ENCODE measurements at places on chromosomes 13 and 19. TPM values are rescaled to one million over a fixed set of nuclear protein-coding genes. Genes with fewer than 3 reads are reported as not detected.

- DNase-seq: peak; percentile 79
Observed at GRCh38 chr19:10566658-10567410, 1.0 kb upstream of the KRI1 start.

The NFILZ gene
- not detected for total RNA-seq

DNA sequence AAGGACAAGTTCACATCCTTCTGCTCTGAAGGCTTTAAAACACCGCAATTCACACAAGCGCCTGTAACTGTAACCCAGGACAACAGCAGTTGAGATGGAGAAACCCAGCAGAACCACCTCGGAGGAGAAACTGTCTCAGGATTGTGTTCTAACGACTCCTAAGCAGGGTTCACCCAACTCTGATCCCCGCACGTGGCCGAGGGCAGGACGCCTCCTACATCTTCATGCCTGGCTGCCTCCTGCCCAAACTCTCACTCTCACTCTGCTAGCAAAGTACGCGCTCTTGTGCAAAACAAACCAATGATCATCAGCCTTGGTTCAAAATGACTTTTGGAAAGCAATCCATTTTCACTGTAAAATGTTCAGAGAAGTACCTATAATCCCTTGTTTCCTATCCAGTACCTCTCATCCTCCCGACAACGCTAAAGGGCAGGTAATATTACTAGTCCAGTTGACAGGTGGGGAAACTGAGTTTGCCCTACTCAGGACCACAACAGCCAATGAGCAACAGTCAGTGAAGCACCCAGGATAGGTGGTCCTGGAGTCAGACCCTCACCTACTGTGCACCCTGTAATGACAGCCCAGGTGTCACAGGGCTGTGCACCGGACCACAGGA lies 25.6 kb downstream of the EPS15L1 start:
- no peak for DNase-seq

GRCh38 chr19:18440936-18441803 lies 3.2 kb upstream of the ISYNA1 start:
- no peak for DNase-seq

The GGN gene
- 1.4 TPM for total RNA-seq

The STK11 gene
- 86.3 TPM for total RNA-seq

GRCh38 chr19:18339723-18340122 lies 675 bp upstream of the PGPEP1 start:
- DNase-seq: no peak

GRCh38 chr13:76758738-76759137 lies 127.5 kb downstream of the KCTD12 start:
- no peak for DNase-seq

- no peak for DNase-seq
Observed at GRCh38 chr13:104473936-104474335, 1407.7 kb upstream of the SLC10A2 start.

The CARM1 gene
- total RNA-seq: 85.0 TPM

The SIGLECL1 gene
- not detected for total RNA-seq

DNA sequence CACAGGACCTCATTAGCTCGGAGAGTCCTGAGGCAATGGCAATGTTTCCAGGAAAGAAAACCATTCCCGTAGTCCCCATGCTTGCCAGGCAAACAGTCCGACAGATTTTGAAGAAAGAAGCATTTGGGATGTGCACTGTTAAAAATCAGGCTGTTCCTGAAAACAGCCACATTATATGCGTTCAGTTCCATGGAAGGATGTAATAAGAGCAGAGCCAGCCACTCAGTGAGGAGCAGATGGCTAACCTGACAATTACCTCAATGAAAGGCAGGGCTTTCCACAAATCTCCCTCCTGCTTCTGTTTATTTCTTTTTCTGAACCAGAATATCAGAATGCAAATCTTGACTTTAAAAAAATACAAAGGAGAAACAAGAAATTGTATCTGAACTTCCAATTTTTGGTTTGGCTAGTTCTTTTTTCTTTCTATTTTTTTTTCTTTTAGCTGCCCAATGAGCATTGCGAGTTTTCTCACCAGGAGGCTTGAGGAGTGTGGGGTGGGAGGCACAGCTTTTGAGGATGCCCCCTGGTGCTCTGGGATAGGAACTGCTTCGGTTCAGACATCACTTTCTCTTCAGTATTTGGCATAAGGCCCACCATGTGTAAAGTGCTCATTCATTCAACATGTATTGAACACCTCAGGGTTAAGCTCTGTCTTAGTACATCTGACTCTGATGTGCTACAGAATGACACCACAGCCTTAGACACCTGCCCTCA lies 124.2 kb downstream of the TBC1D4 start:
- DNase-seq: peak; percentile 62

DNA sequence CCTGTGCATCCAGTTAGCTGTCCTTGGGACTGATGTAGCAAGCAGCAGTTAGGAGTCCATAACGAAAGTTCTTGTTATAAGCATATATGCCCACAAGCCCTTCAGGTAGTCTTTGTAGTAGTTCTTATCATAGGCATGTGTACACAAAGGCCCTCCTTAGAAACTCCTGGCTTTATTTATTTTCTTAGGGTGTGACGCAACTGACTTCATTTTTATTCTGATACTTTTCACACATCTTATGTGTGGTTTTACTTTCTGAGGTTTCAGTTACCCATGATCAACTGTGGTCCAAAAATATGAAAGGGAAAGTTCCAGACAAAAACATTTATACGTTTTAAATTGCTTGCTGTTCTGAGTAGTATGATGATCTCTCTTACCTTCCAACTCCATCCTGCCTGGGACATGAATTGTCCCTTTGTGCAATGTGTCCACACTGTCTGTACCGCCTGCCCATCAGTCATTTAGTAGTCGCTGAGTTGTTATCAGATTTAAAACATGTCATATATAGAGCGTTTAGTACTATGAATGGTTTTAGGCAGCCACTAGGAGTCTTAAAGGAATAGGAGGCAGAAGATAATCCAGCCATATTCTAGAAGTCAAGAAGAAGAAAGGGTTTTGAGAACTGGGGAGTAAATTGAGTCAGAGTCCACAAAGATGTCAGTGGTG lies 19.4 kb downstream of the GPC5 start:
- DNase-seq: no peak

The STXBP2 gene
- total RNA-seq: 132 TPM

GRCh38 chr13:47896111-47896510 lies 105.0 kb downstream of the SUCLA2 start:
- no peak for DNase-seq

DNA sequence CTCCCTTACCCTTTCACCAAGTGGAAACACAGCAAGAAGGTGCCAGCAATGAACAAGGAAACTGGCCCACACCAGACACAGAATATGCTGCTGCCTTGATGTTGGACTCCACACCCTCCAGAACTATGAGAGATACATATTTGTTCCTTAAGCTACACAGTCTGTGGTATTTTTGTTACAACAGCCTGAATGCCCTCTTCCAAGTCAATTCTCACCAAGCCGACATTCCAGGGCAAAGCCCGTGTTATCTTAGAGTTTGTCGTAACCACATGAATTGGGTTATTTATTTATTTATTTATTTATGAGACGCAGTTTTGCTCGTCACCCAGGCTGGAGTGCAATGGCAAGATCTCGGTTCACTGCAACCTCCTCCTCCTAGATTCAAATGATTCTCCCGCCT lies 14.9 kb downstream of the FGF21 start:
- no peak for DNase-seq

GRCh38 chr19:16801600-16802013 lies 27.6 kb upstream of the SIN3B start:
- DNase-seq: no peak

DNA sequence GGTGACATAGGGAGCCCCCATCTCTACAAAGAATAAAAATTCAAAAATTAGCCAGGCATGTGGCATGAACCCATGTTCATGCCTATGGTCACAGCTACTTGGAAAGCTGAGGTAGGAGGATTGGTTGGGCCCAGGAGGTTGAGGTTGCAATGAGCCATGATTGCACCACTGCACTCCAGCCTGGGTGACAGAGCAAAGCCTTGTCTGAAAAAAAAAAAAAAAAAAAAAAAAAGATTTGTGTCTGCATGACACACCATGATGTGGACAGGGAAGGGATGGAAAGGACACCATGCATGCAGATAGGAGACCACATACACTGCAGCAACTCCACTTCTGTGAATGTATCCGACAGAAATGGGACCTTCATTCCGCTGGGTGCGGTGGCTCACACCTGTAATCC lies 34.0 kb upstream of the HOMER3 start:
- DNase-seq: no peak

GRCh38 chr13:48072304-48072703 lies 22.6 kb downstream of the MED4 start:
- no peak for DNase-seq

- DNase-seq: no peak
Observed at GRCh38 chr13:75507027-75508001, 25.3 kb upstream of the TBC1D4 start.

The SHISA7 gene
- not detected for total RNA-seq

The CD70 gene
- total RNA-seq: 31.5 TPM

GRCh38 chr13:100837631-100838030 lies 163.0 kb upstream of the TMTC4 start:
- no peak for DNase-seq

DNA sequence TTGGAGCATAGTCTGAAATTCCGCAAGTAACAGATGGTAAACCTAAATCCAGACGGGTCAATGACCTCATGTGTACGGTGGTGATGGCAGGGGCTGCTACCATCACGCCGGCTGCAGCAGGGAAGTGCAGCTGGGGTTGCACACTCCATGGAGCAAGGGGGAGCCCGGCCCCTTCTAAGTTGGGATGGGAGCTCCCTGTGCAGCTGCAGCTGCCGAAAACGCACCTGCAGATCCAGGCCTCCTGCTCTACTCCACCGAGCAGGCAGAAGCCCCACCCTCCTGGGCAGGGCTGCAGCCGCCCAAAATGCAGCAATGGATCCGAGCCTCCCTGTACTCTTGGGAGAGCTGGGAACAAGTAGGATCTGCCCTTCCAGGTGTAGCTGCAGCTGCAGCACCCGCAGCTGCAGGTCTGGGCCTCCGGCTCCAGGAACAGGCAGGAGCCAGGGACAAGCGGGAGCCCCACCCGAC lies 25.5 kb downstream of the KBTBD6 start:
- DNase-seq: no peak

The RAVER1 gene
- total RNA-seq: 68.3 TPM

DNA sequence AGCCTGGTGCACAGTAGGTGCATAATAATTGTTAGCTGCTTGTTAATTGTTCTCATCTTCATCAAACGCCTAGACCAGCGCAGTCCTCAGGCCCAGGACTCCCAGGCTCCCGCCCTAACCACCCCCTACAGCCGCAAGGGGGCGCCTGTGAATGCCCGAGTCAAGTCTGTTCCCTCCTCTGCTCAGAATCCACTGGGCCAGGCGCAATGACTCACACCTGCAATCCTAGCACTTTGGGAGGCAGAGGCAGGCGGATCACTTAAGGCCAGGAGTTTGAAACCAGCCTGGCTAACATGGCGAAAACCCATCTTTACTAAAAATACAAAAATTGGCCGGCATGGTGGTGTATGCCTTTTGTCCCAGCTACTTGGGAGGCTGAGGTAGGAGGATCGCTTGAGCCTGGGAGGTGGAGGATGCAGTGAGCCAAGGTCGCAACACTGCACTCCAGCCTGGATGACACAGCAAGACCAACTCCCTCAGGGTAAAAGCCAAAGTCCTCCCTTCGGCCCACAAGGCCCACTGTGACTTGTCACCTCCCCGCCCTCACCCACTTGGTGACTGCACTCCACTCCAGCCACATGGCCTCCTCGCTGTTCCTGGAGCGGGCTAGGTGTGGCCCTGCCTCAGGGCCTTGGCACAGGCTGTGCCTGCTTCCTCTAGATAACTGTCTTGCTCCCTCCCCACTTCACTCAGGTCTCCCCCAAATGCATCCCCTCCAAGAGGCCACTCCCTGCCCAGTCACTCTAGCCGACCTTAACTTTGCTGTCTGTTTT lies 9.1 kb downstream of the ZNF653 start:
- peak; percentile 72 for DNase-seq

DNA sequence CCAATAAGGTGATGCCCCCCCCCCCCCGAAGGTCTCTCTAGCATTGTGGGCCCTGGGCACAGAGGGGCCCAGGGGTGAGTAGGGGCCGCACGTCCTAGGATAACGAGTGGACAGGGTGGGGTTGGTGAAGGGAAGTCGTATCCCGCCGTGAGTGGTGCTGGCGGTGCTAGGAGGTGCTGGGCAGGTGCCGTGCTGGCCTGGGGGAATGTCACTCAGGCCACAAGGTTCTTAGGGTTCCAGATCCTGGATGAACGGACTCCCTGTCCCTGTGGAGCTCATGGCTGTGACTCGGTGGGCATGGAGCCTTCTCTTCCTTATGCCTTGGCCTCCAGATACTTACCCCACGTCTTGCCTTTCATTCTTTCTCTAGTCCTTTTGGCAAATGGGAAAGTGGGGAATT lies 157.4 kb upstream of the SOX1 start:
- no peak for DNase-seq

The ZNF442 gene
- 3.1 TPM for total RNA-seq

GRCh38 chr19:50657222-50657669 lies 8.0 kb downstream of the C19orf81 start:
- DNase-seq: no peak

- DNase-seq: no peak
Observed at GRCh38 chr19:49020342-49020741, 3.5 kb upstream of the LHB start.

- DNase-seq: no peak
Observed at GRCh38 chr13:33735276-33735675, 82.7 kb upstream of the RFC3 start.

The POLD1 gene
- 133 TPM for total RNA-seq

GRCh38 chr13:106917024-106917571 lies 349.2 kb upstream of the ARGLU1 start:
- no peak for DNase-seq

The TGFBR3L gene
- 7.4 TPM for total RNA-seq

GRCh38 chr19:18254546-18255503 lies 19.4 kb downstream of the IQCN start:
- DNase-seq: no peak

DNA sequence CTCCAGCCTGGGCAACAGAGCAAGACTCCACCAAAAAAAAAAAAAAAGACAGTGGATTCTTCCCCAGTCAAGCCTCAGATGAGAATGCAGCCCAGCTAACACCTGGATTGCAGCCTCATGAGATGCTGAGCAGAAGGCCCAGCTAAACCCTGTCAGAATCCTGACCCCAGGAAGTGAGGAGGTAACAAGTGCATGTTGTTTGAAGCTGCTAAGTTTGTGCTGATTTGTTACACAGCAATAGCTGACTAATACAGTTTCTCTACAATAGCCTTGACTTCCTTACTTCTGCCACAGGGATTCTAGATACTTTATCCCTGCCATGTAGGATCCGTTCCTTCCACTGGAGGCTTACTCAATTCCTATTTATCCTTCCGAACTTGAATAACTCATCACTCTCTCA lies 20.5 kb downstream of the TMPRSS9 start:
- no peak for DNase-seq

DNA sequence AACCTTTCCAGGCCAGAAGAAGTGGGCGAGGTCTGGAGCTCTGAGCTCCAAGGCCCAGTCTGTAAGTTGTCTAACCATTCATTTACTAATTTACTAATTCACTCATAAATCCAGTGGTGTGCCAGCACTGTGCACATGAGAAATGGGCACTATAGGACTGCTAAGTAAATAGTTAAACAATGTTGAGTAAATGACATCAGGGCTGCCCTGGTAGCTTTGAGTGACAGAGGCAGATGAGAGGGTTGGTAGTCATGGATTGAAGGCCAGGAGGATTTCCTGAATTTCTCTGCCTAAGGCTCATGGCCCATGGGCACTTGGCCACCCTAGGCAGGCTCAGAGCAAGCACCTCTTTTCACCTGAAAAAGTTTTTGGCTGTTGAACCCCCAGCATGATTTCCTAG lies 216.9 kb upstream of the RXFP2 start:
- no peak for DNase-seq

- peak; percentile 29 for DNase-seq
Observed at GRCh38 chr13:94464771-94465170, 14.7 kb downstream of the DCT start.

- DNase-seq: no peak
Observed at GRCh38 chr13:112531263-112531794, 56.6 kb downstream of the TUBGCP3 start.

- DNase-seq: no peak
Observed at GRCh38 chr13:79477968-79478367, 3.0 kb upstream of the NDFIP2 start.

All from activated T-cell treated with anti-CD3 and anti-CD28 coated beads, Interleukin-2, amount 50 U/mL, for 72 hours (primary cell).